ENCODE measurements at places on chromosomes 6 and 20.

DNA sequence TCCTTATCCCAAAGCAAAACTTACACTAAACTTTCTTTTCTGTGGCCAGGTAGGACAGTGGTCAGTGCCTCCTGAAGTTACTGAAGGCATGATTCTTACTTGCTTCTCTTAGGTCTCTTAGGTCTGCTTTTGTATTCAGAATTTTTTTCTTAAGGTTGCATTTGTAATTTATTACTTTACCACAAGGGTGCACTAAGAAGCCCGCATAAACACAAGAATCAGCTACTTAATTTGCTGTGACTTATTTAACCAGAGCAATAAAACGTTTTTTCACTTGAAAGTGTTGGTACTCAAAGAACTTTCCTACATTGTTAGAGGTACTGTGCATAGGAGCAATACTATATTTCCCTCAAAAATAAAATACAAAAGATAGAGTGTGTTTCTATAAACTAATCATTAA lies 75.4 kb upstream of the LAMA2 start:
- DNase-seq: no peak

- no peak for DNase-seq
Observed at GRCh38 chr6:99241905-99242534, 107.5 kb downstream of the FAXC start.

DNA sequence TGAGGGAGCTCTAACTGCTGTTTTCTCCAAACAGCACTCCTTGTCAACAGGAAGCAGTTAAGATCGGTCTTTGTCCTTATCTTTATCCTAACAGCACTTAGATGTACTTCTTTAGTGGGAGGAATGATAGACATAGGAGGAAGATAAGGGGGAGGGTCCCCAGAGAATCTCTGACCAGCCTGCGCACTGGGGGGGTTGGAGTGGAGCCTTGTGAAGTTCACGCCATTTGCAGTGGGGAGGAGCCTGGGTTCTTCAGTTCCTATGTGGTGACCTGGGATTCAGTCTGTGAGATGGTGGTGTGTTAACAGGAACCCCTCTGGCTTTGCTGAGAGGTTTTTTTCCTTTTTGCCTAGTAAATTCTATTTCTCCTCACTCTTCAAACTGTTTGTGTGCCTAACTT lies 18.1 kb upstream of the ASCC3 start:
- DNase-seq: no peak

- DNase-seq: no peak
Observed at GRCh38 chr20:22449188-22449973, 135.0 kb downstream of the FOXA2 start.

DNA sequence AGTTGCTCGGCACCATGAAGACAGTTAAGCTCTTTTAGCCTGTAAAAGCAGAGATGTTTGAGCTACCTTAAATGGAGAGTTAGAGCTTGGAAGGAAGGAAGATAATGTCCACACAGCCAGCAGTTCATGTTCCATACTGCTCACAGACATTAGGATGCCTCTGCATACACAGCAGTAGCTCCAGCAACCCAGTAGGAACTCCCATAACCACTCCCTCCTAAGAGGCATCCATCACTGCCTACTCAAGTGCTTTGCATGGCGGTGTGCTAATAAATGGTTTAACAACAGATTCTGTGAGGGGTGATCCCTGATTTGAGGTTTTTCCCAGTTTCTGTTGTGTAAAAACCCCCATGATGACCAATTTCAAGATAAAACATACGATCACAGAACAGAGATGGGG lies 286.4 kb downstream of the HACE1 start:
- no peak for DNase-seq

DNA sequence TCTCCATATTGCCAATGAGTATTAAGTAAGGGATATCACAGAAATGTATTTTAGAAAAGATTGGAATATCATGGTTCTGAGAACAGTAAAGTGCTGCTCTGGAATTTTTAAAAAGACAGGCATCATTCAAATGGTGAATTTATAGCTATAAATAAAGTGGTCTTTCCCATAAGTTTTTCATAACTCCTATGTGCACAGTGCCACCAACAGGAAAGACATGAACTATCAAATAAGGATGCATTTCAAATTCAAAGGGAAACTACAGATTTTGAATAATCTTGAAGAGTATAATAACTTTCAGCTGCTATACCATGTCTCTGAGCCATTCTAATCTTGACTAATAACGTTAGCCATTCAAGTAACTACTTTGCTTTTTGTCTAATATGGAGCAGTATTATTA lies 456.8 kb upstream of the GJE1 start:
- no peak for DNase-seq

GRCh38 chr6:125853756-125854155 lies 63.0 kb downstream of the NCOA7 start:
- no peak for DNase-seq

- no peak for DNase-seq
Observed at GRCh38 chr6:19864285-19864684, 27.1 kb downstream of the ID4 start.

GRCh38 chr6:141594874-141595273 lies 537.9 kb upstream of the GJE1 start:
- no peak for DNase-seq

- DNase-seq: no peak
Observed at GRCh38 chr6:166301611-166302529, 6.3 kb downstream of the PRR18 start.

DNA sequence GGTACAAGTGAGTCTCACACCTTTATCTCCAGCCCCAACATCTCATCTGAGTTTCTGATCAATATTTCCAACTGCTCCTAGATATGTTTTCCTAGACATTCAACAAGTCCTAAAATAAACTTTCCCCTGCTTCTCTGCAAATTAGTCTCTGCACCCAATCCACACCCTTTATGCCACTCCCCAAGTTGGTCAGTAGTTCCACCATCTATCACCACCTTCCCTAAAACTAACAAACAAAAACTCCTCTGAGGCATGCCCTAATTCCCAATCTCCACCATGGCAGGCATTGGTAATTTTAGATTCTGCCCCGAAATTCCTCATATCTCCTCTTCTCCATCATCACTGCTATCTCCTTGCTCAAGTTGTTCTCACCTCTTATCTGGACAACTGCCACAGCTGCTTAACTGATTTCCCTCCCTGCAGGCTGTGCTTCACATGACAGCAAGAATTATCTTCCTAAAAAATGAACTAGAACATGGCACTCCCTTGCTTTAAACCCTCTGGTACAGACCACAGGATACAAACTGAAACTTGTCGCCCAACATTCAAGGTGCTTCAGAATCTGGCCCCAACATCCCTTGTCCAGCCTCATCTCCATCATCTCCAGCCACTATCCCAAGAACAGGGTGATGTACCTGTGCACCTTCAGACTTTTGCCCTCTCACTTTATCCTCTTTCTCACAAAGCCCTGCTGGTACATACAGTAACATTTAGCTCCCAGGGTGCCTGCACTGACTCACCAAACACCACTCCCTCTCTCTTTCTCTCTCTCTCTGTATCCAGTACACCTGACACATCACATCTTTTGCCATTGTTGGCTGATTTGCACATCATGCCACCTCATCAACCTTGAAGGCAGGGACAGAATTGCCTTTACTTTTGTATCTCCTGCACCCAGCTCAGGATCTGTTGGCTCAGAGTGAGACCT lies 55.5 kb downstream of the ZHX3 start:
- DNase-seq: no peak

Measured in stimulated activated effector memory CD8-positive, alpha-beta T cell treated with anti-CD3 and anti-CD28 coated beads, Interleukin-12 subunit alpha, Interleukin-12 subunit beta, amount 100 ng/mL, for 72 hours (primary cell).